ENCODE measurements at places on chromosomes 3 and 15.

DNA sequence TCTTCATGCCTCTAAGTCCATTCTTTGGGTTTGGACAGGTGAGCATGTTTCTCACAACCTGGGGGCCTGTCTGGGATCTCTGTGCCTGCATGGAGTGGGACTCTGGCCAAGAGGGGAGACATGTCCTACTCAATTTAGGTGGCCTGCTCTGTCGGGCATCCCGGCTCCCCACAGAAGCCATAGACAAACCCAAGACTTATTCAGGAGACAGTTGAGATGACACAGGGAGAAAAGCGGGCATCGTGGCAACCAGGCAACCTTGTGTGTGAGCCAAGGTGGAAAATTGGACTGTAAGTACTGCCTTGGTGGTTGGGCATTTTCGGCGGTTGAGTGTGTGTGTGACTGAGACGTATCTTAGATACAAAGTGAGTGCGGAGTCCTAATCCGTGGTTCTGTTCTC, 40.5 kb downstream of the PPCDC start:
- DNase-seq, result no peak

DNA sequence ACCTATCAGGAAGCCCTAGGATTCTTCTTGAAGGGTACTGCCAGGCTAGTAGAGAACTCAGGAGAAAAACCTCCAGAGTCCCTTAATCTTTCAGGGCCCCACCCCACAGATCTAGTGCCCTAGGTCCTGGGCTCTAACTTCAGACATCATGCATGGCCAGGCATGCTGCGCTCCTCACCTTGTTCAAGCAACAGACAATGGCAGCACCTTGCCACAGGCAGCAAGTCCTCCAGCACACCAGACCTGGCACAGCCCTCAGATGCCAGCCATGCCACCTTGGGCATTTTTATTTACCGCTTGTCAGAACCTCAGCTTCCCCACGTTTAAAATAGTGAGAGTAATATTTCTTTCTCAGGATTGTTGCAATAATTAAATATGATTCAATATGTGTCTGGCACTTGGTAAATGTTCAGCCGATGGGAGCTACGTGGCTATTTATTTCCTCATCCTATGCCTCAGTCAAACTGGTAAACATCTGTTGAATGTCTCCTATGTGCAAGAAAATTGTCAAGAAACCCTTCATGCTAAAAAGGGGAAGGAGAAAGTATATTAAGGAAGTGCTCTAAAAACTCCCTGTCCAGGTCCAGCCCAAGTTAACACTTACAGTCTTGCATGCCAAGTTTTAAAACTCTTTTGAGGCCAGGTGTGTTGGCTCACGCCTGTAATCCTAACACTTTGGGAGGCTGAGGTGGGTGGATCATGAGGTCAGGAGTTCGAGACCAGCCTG, 14.5 kb upstream of the CCR1 start:
- DNase-seq, result no peak

DNA sequence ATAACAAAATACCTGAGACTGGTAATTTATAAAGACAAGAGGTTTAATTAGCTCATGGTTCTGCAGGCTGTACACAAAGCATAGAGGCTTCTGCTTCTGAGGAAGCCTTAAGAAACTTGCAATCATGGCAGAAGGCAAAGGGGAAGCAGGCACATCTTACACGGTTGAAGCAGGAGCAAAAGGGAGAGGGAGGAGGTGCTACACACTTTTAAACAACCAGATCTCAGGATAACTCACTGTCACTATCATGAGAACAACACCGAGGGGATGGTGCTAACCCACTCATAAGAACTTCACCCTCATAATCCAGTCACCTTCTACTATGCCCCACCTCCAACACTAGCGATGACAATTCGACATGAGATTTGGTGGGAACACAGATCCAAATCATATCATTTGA, 54.4 kb downstream of the ATP8B4 start:
- DNase-seq, result peak; percentile 16

DNA sequence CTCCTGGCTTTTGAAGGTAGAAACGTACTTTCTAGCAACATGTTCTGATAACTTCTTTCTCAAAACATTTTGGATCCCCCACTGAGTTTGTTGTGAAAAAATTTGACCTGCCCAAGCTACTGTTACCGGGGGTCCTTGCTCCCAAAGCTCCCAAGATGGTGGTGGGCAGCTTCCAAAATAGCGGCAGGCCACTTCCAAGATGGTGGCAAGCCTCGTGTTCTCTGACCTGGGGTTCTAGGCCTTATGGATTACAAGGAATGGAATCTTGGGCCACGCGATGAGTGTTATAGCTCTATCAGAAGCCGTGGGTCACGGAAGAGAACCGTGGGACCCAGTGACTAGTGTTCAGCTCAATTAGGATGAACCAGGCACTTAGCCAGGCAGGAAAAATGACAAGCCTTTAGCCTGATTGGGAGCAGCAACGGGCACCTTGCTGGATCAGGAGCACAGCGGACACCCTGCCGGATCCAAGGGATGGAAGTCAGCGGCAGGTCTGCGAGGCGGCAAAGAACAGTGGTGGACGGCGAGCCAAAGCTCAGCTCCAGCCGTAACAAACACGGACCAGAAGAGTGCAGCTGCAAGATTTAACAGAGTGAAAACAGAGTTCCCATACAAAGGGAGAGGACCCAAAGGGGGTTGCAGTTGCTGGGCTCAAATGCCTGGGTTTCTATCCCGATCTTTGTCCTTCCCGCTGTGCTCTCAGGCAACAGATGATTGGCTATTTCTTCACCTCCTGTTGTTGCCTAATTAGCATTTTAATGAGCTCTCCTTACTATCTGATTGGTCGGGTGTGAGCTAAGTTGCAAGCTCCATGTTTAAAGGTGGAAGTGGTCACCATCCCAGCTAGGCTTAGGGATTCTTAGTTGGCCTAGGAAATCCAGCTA, 133.3 kb downstream of the WDR72 start:
- no peak for DNase-seq
